Hepatocyte (in vitro differentiated cells): ENCODE measurements at places on chromosomes 1 and 21. TPM values are rescaled to one million over a fixed set of nuclear protein-coding genes. Genes with fewer than 3 reads are reported as not detected.

Gene POMGNT1
- 60.4 and 70.8 TPM in 2 replicates for polyA plus RNA-seq

Gene NGF
- polyA plus RNA-seq, result 0.60 and 2.6 TPM in 2 replicates

Gene ADGRL4
- 0.44 and 2.4 TPM in 2 replicates for polyA plus RNA-seq

Gene TCEANC2
- polyA plus RNA-seq, result 3.2 and 3.4 TPM in 2 replicates

Gene CRYAA
- not detected in 2 replicates for polyA plus RNA-seq

Gene TNFRSF18
- polyA plus RNA-seq, result 0.86 and 1.3 TPM in 2 replicates

Gene KCNE2
- polyA plus RNA-seq, result 5.0 and 5.2 TPM in 2 replicates

Gene SLAMF7
- not detected in 2 replicates for polyA plus RNA-seq

Gene DIO1
- 12.4 and 24.2 TPM in 2 replicates for polyA plus RNA-seq

Gene CAPN9
- 0.68 and 0.98 TPM in 2 replicates for polyA plus RNA-seq

Gene TACSTD2
- 17.3 and 21.7 TPM in 2 replicates for polyA plus RNA-seq

Gene ZNF670
- polyA plus RNA-seq, result 5.8 and 7.5 TPM in 2 replicates

Gene KLF17
- not detected in 2 replicates for polyA plus RNA-seq

Gene CELA3A
- polyA plus RNA-seq, result 0.68 TPM in 1 of 2 replicates, not detected in the other

Gene MPL
- 0.16 and 0.54 TPM in 2 replicates for polyA plus RNA-seq

Gene HSF2BP
- polyA plus RNA-seq, result 1.3 and 3.1 TPM in 2 replicates

Gene AQP10
- 3.0 and 3.6 TPM in 2 replicates for polyA plus RNA-seq

Gene PADI3
- polyA plus RNA-seq, result not detected in 2 replicates

Gene OR10J1
- polyA plus RNA-seq, result not detected in 2 replicates

Gene PLCH2
- polyA plus RNA-seq, result 1.9 and 3.4 TPM in 2 replicates

Gene BARHL2
- polyA plus RNA-seq, result not detected in 2 replicates

Gene GBP4
- polyA plus RNA-seq, result 0.28 and 0.66 TPM in 2 replicates

Gene RBM11
- polyA plus RNA-seq, result 1.1 and 3.5 TPM in 2 replicates

Gene DDX59
- polyA plus RNA-seq, result 10.5 and 13.6 TPM in 2 replicates

Gene GBP7
- polyA plus RNA-seq, result 0.06 and 0.27 TPM in 2 replicates

Gene S100A12
- polyA plus RNA-seq, result 1.1 TPM in 1 of 2 replicates, not detected in the other

Gene TRIM63
- 8.2 and 9.5 TPM in 2 replicates for polyA plus RNA-seq

Gene ADAMTS5
- 0.94 and 1.4 TPM in 2 replicates for polyA plus RNA-seq

Gene BEND5
- polyA plus RNA-seq, result 6.2 and 7.9 TPM in 2 replicates

Gene TTC22
- polyA plus RNA-seq, result 7.8 and 9.0 TPM in 2 replicates

Gene ECM1
- 7.1 and 8.8 TPM in 2 replicates for polyA plus RNA-seq

Gene SLAMF8
- 0.47 and 0.74 TPM in 2 replicates for polyA plus RNA-seq

Gene FCGR2B
- not detected in 2 replicates for polyA plus RNA-seq

Gene TNFRSF9
- 0.08 and 0.40 TPM in 2 replicates for polyA plus RNA-seq

Gene GCSAML
- not detected in 2 replicates for polyA plus RNA-seq

Gene TMOD4
- polyA plus RNA-seq, result 0.44 TPM in 1 of 2 replicates, not detected in the other

Gene RBBP5
- 9.0 and 9.2 TPM in 2 replicates for polyA plus RNA-seq

Gene RHCE
- polyA plus RNA-seq, result 0.27 and 0.80 TPM in 2 replicates

Gene SPRR2E
- polyA plus RNA-seq, result not detected in 2 replicates

Gene CGN
- 46.3 and 54.5 TPM in 2 replicates for polyA plus RNA-seq

Gene S100A8
- 0.60 and 2.2 TPM in 2 replicates for polyA plus RNA-seq

Gene MYBPHL
- polyA plus RNA-seq, result 6.7 and 7.4 TPM in 2 replicates

Gene KRTAP20-3
- not detected in 2 replicates for polyA plus RNA-seq

Gene CR2
- polyA plus RNA-seq, result 0.50 TPM in 1 of 2 replicates, not detected in the other

Gene MMP23B
- polyA plus RNA-seq, result 136 and 184 TPM in 2 replicates

Gene NEK2
- 4.9 and 5.3 TPM in 2 replicates for polyA plus RNA-seq

Gene CFHR3
- 1.7 and 2.3 TPM in 2 replicates for polyA plus RNA-seq

Gene C1orf56
- polyA plus RNA-seq, result 8.3 and 11.4 TPM in 2 replicates

Gene C1orf226
- polyA plus RNA-seq, result 2.8 and 4.8 TPM in 2 replicates

Gene AUNIP
- 0.41 and 2.4 TPM in 2 replicates for polyA plus RNA-seq

Gene PLA2G2D
- not detected in 2 replicates for polyA plus RNA-seq

Gene PMF1
- 77.1 and 96.9 TPM in 2 replicates for polyA plus RNA-seq

Gene SLC35F3
- polyA plus RNA-seq, result 0.43 and 1.3 TPM in 2 replicates

Gene AIM2
- 1.1 TPM in 1 of 2 replicates, not detected in the other for polyA plus RNA-seq

Gene FAM72D
- 0.40 and 0.63 TPM in 2 replicates for polyA plus RNA-seq
